ENCODE measurements at places on chromosomes 6 and 20. TPM values are rescaled to one million over a fixed set of nuclear protein-coding genes. Genes with fewer than 3 reads are reported as not detected.

Gene CRYBG1
- 20.3 TPM for total RNA-seq

Gene ADAM33
- total RNA-seq: not detected

Gene AKAP12
- 2.3 TPM for total RNA-seq

Gene ZCCHC3
- total RNA-seq: 23.3 TPM

Gene TGM3
- not detected for total RNA-seq

Gene KHDC1L
- not detected for total RNA-seq

Gene TP53TG5
- 0.41 TPM for total RNA-seq

Gene PSORS1C1
- total RNA-seq: 0.19 TPM

Gene KCNQ5
- 15.8 TPM for total RNA-seq

Gene MAS1
- not detected for total RNA-seq

- H3K4me3 ChIP-seq: no peak overlapping the region
- H3K27me3 ChIP-seq: no peaks in the 10 kb centered on the region
- no peaks in the 10 kb centered on the region for H3K4me1 ChIP-seq
- no peak for DNase-seq
- H3K27ac ChIP-seq: no peak overlapping the region
Observed at GRCh38 chr6:49730251-49730650, 13.9 kb downstream of the CRISP3 start.

GRCh38 chr6:57029213-57029612 is 17.3 kb upstream of the KIAA1586 start:
- no peaks in the 10 kb centered on the region for H3K4me1 ChIP-seq
- H3K27ac ChIP-seq: no peak overlapping the region
- DNase-seq: no peak
- H3K36me3 ChIP-seq: peaks cover 2% of the 10 kb centered on the region
- H3K27me3 ChIP-seq: peaks cover 17% of the 10 kb centered on the region
- H3K4me3 ChIP-seq: no peak overlapping the region

- H3K4me3 ChIP-seq: no peak overlapping the region
- H3K27ac ChIP-seq: no peak overlapping the region
- no peaks in the 10 kb centered on the region for H3K36me3 ChIP-seq
- no peak for DNase-seq
- H3K4me1 ChIP-seq: no peaks in the 10 kb centered on the region
- peaks cover 3% of the 10 kb centered on the region for H3K27me3 ChIP-seq
Observed at GRCh38 chr6:169343886-169344749, 90.5 kb upstream of the THBS2 start.

- peaks cover 50% of the 10 kb centered on the region for H3K4me1 ChIP-seq
- H3K27ac ChIP-seq: peak overlapping the region; percentile 95
- peak; percentile 45 for DNase-seq
- H3K27me3 ChIP-seq: peaks cover 6% of the 10 kb centered on the region
Observed at GRCh38 chr6:44263354-44264100, 1.8 kb downstream of the NFKBIE start.

DNA sequence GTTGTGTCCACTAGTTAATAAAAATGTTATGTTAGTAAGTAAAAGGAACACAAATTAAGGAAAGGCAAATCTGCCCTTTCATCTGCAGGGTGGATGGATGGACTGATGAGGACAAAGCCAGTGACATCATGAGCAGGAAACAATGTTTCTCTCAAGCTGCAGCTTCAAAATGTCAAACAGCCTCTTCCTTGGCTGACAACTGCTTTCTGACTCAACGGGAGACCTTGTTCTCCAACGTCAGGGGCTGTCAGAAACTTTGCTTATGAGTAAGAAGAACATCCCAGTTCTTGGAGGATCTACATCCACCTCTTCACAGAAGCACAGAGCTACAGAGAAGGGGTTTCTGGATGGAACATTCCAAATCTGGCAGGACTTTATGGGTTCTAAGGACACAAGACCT is 6.0 kb downstream of the CST2 start:
- no peaks in the 10 kb centered on the region for H3K4me1 ChIP-seq
- no peak overlapping the region for H3K27ac ChIP-seq
- no peak overlapping the region for H3K4me3 ChIP-seq
- no peaks in the 10 kb centered on the region for H3K36me3 ChIP-seq
- no peaks in the 10 kb centered on the region for H3K27me3 ChIP-seq
- DNase-seq: no peak

DNA sequence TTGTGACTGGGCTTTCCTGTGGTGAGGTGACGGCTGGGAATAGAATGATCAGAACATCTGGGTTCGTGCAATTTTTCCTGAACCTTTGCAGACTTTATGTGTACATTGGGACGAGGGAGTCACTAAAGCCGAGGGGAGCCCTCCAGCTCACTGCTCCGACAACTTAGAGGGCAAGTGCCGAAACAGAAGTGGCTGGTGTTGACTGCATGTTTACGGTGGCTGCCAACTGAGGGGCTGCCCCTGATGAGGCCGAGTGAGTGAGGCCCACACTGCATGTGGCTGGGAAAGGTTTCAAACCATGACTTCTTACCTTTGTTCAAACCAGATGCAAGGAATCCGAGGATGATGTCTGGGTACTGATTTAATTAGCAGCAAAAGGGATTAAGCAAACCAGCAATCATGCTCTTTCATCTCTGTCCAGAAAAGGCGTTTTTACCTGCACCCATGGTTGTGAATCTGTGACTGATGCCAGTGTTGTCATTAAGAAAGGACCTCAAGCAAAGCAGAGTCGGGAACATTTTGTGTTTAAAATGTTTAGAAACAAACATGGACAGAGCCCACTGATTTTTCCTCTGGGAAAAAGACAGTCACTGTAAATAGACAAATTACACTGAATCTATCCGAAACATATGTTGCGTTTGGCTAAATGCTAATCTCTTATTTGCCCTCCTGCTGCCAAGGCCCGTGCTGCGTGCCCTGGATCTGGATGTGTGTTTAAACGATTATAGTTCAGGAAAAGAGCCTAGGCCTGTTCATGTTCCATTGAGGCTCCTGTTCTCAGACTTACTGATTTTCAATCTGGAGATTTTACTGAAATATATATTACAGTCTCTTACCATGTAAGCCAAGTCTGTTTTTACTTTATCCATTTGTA is 105.1 kb downstream of the UST start:
- H3K4me3 ChIP-seq: no peak overlapping the region
- H3K36me3 ChIP-seq: no peaks in the 10 kb centered on the region
- peaks cover 6% of the 10 kb centered on the region for H3K27me3 ChIP-seq
- peaks cover 1% of the 10 kb centered on the region for H3K4me1 ChIP-seq
- DNase-seq: no peak
- H3K27ac ChIP-seq: no peak overlapping the region

DNA sequence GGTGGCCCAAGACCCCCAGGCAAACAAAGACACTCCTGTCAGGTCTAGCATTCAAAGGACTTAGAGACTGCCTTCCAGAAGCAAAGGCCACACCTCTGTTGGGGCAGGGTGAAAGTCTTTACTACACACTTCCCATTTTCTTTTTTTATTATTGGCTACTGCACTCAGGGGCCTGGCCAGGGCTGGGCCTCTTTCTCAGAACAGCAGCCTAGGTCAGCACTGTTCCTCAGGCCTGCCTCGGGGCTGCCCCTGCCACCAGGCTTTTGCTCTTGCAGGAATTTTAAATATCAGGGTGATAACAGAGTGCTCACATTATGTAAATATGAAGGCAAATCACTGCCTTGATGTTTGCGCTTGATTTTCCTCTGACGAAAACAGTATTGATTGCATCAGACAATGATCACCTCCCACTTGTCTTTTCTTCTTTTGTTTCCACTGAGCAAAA is 18.5 kb downstream of the GSTA4 start:
- H3K4me1 ChIP-seq: peaks cover 28% of the 10 kb centered on the region
- peak overlapping the region; percentile 85 for H3K27ac ChIP-seq
- H3K4me3 ChIP-seq: no peak overlapping the region

GRCh38 chr6:100475554-100476320 is 11.0 kb upstream of the SIM1 start:
- no peak overlapping the region for H3K27ac ChIP-seq
- no peak overlapping the region for H3K4me3 ChIP-seq
- H3K27me3 ChIP-seq: peaks cover 65% of the 10 kb centered on the region
- H3K36me3 ChIP-seq: no peaks in the 10 kb centered on the region
- H3K4me1 ChIP-seq: peaks cover 7% of the 10 kb centered on the region

GRCh38 chr6:170200458-170200891 is 90.4 kb downstream of the DLL1 start:
- peaks cover 15% of the 10 kb centered on the region for H3K4me1 ChIP-seq
- no peak overlapping the region for H3K27ac ChIP-seq
- no peak overlapping the region for H3K4me3 ChIP-seq
- no peak for DNase-seq

DNA sequence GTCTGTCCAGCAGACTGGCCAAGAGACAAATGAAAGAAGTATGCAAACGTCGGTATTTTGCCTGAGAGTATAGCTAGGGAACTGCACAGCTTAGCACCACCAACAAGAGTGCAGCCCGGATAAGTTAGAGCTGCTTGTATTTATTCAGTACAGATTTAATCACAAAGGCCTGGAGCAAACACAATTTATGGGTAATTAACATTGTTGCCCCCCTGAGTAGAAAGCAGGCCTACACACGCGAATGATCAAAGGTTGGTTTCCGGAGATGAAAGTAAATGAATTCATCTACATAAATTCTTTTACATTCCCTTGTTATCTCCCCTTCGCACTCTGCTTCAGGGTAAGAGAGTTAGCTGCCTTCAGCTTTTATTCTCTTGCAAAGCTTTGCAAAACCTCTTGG is 24.7 kb upstream of the CRISP1 start:
- no peaks in the 10 kb centered on the region for H3K4me1 ChIP-seq
- H3K4me3 ChIP-seq: no peak overlapping the region
- H3K36me3 ChIP-seq: no peaks in the 10 kb centered on the region
- H3K27me3 ChIP-seq: no peaks in the 10 kb centered on the region

DNA sequence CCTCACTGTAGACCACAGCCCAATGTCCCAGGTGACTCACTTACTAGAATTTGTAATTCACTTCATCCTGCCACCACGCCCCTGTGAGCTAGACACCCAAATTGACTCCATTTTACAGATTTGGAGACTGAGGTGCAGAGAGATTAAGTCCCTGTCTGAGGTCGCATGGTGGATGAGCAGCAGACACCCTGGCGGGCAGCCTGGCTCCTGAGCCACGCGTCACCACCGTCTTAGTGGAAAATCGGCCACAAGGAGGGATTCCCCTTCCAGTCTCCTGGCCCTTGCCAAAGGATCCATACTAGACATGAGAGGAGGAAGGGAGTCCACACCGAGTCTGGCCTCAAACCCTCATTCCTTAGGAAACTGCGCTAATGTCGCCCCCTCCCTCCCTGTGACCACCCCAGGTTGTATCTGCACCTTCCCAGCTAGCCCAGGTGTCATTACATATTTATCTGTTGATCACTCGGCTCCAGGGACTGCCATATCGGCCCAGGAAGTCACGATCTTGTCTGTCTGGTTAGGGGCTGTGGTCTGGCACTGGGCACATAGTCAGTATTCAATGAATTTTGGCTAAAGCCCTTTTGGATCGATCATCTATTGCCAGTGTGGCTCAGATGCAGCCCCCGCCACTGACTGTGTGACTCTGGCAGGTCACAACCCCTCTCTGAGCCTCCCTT is 25.7 kb upstream of the PTGIS start:
- H3K4me3 ChIP-seq: peak overlapping the region; percentile 29
- H3K27ac ChIP-seq: peak overlapping the region; percentile 96
- no peak for DNase-seq
- H3K4me1 ChIP-seq: peaks cover 70% of the 10 kb centered on the region
- H3K36me3 ChIP-seq: peaks cover 21% of the 10 kb centered on the region

DNA sequence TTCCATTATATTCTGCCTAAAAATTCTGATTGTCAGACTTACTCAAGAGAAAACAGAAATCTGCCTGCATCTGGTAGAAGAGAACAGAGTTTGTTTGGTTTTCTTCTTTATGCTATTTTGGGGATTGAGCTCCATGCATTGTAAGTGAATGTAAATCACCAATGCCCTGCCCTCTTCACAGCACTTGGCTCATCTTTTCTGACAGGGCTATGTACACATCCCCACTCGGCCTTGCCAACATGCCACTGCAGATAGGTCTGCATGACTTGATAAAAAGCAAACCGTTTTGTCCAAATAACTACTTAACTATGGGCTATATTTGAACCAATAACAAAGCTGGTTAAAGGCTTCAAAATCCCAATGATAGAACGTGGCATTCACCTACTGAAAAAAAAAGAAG is 117.7 kb downstream of the IBTK start:
- H3K27me3 ChIP-seq: peaks cover 2% of the 10 kb centered on the region
- H3K36me3 ChIP-seq: no peaks in the 10 kb centered on the region
- H3K4me1 ChIP-seq: no peaks in the 10 kb centered on the region
- no peak overlapping the region for H3K27ac ChIP-seq
- no peak for DNase-seq

- no peak for DNase-seq
- H3K36me3 ChIP-seq: peaks cover 3% of the 10 kb centered on the region
- H3K27ac ChIP-seq: no peak overlapping the region
- no peak overlapping the region for H3K4me3 ChIP-seq
- peaks cover 4% of the 10 kb centered on the region for H3K4me1 ChIP-seq
- no peaks in the 10 kb centered on the region for H3K27me3 ChIP-seq
Observed at GRCh38 chr6:158843751-158844683, 24.8 kb upstream of the EZR start.

- H3K27me3 ChIP-seq: no peaks in the 10 kb centered on the region
- no peak overlapping the region for H3K4me3 ChIP-seq
- H3K27ac ChIP-seq: no peak overlapping the region
- H3K36me3 ChIP-seq: peaks cover 23% of the 10 kb centered on the region
- no peak for DNase-seq
Observed at GRCh38 chr20:48933017-48933766, 11.7 kb downstream of the ARFGEF2 start.

DNA sequence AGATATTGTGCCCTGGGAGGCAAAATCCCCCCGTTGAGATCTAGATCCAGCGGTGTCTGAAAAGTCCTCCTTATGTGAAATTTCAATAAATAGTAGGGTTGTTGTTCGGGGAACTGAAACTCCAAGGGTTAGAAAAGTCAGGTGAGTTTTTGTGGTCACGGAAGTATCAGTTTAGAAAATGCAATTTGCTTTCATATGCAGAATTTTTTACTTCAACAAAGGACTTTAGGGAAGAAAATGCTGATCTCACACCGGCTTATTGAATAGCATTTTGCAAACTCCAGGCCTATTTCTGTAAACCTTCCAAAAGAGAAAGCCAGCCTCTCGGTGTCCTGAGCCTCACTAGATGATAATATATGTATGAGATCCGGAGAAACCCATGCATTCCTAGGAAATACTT is 254.7 kb downstream of the TSHZ2 start:
- H3K27me3 ChIP-seq: peaks cover 4% of the 10 kb centered on the region
- H3K4me3 ChIP-seq: no peak overlapping the region
- DNase-seq: no peak
- H3K27ac ChIP-seq: no peak overlapping the region

DNA sequence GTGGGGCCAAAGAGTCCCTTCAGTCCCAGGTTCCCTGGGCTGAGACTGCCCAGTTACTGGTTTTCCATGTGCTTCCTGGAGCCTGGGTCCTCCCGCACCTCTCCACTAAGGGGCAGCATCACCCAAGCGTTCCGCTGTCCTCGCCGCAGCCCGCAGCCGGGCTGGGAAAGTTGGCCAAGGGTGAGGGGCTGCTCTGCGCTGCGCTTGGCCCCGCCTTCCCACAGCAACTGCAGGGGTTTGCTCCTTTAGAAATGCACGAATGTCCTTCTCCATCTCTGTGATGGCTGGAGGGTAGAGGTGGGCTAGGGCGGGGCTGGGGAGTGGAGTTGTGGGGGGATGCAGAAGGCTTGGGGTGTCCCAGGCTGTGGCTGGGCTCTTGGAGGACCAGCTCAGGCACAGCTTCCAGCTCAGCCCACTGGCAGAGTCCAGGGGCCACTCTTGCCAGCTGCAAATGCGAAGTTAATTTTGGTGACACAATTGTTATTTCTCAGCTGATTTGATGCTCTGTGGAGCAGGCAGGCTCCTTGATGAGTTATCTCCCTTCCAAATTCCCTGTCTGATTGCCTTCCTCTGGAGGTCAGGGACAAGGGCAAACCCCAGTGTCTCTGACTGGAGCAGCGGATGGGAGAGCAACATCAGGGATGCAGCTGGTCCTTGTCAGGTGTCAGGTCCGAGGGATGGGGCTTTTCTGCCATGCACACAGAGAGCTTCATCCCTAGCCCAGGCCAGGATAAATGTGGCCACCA is 63.2 kb downstream of the NOL4L start:
- DNase-seq: peak; percentile 71
- peaks cover 52% of the 10 kb centered on the region for H3K4me1 ChIP-seq

Measured in activated naive CD8-positive, alpha-beta T cell treated with anti-CD3 and anti-CD28 coated beads for 36 hours (primary cell).